Activated CD4-positive, alpha-beta T cell treated with anti-CD3 and anti-CD28 coated beads for 24 hours (primary cell): ENCODE measurements at places on chromosomes 2 and 18.

- DNase-seq, result no peak
Measured at GRCh38 chr2:196415384-196415783, 224.1 kb upstream of the CCDC150 start.

GRCh38 chr18:62179213-62179612, 7.6 kb downstream of the PIGN start:
- DNase-seq, result no peak

- DNase-seq, result no peak
Measured at GRCh38 chr2:12155303-12156051, 409.0 kb downstream of the LPIN1 start.

GRCh38 chr18:45050712-45051601, 370.3 kb downstream of the SETBP1 start:
- DNase-seq, result no peak

DNA sequence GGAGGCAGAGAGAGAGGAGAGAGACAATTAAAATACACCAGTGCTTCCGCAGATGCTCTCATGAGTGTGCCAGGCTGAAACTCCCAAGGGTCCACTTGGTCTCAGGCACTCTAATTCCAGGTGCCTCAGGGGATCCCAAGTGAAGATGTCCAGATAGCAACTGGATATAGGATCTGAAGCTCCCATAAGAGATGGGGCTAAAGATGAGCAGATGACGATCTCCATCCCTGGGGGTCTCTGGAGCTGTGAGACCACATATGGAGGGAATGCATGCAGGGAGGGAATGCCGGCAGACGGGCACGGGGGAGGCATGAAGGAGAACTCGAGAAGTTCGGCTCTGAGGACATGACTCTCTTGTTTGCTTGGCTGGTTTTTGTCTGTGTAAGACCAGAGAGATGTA, 223.7 kb upstream of the RAB6C start:
- DNase-seq, result no peak

DNA sequence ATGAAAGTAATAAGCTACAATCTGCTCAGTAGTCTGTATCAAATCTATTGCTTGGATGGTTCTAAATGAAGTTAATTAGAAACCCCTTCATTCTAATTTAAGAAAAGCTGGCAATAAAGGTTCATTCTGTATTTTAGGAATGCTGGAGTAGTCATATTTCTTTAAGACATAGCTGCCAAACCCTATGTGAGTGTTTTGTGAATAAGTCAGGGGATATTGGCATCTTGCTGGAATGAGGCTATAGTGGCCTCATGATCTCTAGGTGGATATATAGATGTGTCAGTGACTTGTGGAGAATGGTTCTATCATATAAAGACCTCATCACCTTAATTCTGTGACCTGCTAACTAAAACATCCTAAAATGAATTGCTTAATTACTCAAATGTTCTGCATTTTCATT, 196.3 kb downstream of the PDE1A start:
- no peak for DNase-seq

DNA sequence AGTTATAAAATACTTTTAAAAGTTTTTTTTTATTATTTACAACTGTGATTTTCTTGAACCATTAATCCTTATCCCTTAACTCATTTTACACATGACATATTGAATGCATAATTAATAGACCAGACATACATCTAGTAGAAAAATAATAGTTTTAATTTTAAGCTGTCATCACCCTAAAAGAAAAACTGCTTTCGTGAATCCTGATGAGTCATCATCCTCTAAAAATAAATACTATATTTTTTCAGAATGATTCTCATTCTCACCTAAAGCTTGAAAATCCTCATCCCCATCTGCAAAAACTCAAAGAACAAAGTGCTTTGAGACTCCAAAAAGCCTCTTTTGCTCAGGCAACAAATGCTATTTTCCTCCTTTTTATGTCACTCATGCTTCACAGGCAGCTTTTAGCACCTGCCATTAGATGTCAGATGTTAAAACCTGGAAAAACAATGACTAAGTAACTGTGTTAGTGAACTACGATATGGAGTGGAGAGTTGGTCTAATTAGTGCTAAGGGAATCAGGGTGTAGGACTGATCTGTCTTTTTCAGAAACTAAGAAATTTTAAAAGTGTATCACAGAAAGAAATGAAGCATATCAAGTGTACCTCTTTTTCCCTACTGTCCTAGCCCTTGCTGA, 297.6 kb downstream of the TMX3 start:
- no peak for DNase-seq

- no peak for DNase-seq
Measured at GRCh38 chr2:107931412-107931811, 54.9 kb upstream of the SLC5A7 start.

DNA sequence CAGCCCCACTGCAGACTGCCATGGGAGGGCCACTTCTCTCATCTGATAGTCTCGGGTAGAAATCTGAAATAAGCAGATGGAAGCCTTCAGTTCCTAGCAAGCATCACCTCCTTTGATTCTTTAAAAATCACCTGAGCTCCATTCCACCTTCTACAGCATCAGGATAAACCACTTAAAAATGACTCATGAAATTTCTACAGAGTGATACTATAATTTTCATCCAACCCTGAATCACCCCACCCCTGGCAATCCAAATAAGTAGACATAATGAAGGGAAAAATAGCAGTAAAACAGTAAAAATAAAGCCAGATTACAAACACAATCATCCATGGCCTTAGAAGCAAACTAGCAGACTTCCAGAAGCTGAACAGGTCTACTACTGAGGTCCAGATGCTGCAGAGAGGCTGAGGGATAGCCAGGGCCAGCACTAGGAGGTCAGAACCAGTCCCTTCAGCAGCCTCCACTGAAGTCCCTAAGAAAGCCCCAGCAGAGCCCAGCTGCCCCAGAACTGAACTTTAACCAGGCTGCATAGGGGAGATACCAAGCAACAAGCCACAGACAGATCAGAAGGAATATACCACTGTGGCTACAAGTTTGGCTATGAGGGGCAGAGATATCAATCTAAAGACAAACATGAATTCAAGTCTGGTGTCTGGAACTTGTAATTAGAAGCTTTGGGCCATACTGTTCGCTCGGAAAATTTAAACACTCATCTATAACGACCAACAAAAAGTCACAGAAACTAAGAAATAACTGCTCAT, 54.7 kb upstream of the RNU4ATAC start:
- no peak for DNase-seq

DNA sequence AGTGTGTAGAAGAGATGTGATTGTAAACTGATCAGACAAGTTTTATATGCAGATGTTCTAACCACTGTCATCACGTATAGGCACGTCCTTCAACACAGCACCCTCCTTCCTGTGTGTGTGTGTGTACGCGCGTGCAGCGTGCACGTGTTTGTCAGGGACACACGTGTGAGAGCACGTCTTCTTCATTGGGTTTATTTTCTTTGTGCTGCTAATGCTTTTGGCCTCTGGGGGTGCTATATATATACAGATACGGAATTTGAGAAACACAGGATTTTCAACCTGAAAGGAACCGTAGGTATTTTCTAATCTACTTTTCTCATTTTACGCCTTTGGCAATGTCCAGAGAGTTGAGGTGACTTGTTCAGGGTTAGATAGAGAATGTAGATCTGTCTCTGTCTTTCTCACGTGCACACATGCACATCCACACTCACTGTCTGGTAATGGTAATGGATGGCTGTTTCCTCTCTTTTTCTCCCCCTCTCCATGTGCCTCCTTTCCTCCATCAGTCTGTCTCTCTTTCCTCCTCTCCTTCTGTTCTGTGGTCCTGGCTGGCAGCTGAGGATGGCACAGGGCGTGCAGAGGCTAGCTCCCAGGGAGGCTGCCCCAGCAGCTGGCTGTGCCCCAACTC, 13.4 kb upstream of the CELF4 start:
- no peak for DNase-seq

DNA sequence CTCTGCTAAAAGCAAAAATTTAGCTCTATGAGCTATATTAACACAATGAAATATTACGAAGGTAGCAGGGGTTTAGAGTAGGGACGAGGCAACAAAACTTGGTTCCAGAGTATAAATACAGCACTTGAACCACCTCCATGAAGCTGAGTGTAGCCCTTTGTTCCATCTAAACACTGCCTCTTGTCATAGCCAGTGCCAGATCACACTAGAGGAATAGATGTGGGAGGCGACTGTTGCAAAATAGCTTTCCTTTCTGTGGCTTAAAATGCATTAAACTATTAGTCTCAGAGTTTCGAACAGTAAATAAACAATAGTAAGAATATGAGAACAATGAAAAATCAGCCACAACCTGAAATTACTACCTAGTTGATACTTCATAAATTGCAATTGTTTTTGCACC, 29.8 kb downstream of the PIEZO2 start:
- DNase-seq, result no peak

- no peak for DNase-seq
Measured at GRCh38 chr18:64185987-64186386, 37.1 kb upstream of the LINC00305 start.

- no peak for DNase-seq
Measured at GRCh38 chr18:55918444-55918843, 330.5 kb upstream of the TCF4 start.

- no peak for DNase-seq
Measured at GRCh38 chr2:219149667-219150066, 10.9 kb downstream of the NHEJ1 start.

DNA sequence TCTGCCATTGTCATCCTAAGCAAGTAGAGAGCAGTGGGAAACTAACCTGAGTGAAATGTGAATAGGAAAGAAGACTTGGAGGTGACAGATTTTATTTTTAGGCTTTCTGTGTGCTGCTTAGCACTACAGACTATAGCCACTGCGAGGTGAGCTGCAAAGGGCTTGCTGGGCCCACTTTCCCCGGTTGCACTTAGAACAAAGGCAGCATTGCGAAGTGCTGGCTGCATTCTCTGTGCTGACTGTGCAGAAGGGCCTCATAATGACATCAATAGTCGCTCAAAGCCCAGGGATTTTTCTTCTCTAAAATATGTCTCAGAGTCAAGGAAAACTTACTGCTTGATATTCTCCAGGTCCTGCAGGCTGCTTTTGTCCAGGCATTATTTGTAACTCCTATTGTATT, 592.1 kb downstream of the TDRD15 start:
- no peak for DNase-seq

DNA sequence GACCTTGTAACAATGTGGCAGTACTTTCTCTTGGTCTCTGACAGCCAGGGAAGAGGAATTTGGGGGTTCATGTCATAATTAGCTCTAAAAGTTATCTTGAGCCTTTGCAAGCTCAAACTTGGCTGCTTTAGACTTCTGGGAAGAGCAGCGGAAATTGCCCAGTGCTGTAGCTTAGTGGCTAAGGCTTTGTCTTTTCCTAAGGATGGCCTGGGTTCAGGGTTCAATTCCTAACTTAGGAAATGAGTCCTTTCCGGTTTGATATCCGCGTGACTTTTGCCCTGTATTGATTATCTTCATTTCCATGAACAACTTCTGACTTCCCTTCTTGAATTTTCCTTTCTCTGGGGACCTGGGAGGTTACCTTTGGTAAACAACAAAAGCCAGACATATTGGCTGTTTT, 961.0 kb downstream of the CNTNAP5 start:
- no peak for DNase-seq

DNA sequence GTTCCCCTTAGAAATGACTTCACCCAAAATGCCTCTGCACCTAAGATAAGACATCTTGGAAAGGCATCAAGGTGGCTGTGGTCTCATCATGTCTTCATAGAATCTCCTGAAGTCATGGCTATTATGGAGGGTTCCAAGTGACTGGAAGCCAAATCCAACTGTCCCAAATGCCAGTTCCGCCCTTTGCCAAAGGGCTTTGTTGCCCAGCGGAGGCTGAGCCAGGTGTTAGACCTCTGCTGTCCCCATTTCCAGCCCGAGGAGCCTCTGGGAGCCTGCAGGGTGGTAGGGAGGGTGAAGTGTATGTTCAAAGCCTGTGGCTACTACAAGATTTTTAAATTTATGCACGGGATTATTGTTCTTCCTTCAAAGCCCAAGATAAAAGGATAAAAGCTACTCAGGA, 25.7 kb downstream of the RHOB start:
- no peak for DNase-seq

DNA sequence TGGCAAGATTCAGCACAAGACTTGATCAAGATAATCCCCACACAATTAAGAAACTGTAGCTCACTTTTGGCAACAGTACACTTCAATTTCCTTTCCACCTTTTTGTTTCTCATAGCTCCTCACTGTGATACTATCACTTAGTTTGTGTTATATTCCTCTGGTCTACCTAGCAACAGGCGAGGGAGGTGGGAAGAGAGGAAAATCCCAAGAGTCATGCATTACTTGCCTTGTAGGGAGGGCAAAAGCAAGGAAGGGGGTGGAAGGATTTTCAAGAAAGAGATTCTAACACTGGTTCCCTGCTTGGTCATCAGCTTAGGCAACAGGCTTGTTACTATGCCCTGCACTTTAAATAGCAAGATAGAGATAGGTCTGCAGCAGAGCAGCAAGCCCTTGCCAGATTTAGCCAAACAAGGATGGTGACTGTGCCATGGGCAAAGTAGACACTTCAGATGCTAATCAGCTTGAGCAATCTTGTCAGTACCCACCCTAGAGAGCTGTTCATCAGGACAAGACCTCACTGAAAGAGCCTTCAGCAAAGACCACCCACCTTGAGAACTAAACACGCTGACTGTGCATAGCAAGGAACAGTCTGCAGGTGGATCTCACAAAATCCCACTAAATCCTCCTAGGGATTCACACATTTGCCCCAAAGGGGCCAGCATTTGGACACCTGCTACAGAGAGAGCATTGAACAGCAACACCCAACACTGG, 134.6 kb downstream of the MBD2 start:
- no peak for DNase-seq

- no peak for DNase-seq
Measured at GRCh38 chr2:105785095-105785847, 40.6 kb downstream of the NCK2 start.

- DNase-seq, result no peak
Measured at GRCh38 chr18:53796040-53796729, 428.3 kb downstream of the MBD2 start.

DNA sequence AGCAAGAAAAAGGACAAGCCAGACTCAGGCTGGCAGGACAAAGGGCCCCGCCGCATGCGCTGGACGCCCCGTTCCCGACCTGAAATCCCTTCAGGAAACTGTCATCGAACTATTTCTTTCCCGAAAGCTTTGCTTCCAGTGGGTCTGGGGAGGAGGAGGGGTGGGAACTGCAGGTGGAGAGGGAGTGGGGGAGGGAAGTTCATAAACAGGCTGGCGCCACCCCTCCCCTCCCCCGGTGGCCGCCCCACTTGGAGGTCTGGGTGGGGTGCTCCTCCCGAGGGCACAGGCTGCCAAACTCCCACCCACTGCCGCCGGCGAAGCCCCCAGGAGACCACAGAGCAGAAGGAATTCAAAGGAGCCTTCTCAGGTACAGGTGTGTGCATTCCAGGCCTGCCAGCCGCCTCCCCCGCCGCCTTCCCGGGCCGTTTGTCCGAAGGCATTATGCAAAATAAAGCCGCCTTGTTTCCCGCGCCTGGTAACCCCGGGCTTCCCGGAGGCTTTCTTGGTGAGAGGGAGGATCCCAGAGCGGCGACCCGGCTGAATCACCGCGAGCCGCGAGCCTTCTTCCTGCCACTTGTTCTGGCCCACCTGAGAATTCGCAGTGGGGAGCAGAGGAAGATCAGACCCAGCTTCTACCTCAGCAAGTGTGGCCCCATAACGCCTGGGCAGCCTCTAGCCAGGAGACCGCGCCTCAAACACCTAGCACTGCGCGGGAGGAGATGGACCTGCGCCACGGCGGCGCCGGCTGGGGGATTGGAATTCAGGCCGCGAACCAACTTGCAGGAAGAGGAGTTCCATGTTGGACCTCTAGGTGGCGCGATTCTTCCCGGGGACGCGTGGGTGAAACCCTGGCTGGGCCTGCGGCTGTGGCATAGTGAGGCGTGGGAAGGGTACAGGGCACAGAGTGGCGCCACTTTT, 101.9 kb downstream of the FOXI3 start:
- DNase-seq, result peak; percentile 29
